ENCODE measurements at places on chromosomes 3 and 15.

DNA sequence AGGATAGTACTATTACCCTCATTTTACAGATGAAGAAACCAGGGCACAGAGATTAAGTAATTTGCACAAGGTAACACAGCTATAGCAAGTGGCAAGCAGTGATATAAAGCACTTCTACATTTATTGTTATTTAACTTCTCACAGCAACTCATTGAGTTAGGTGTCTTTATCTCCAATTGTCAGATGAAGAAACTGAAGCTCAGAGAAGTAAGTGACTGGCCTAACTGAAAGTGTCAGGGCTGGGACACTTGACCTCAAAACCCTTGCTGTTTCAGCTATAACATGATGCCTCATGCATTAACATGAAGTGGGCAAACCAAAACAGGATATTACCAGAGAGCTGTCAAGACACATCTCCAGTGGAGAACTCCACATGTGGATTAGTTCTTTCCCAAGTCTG, 65.8 kb upstream of the LEKR1 start:
- no peak for DNase-seq

DNA sequence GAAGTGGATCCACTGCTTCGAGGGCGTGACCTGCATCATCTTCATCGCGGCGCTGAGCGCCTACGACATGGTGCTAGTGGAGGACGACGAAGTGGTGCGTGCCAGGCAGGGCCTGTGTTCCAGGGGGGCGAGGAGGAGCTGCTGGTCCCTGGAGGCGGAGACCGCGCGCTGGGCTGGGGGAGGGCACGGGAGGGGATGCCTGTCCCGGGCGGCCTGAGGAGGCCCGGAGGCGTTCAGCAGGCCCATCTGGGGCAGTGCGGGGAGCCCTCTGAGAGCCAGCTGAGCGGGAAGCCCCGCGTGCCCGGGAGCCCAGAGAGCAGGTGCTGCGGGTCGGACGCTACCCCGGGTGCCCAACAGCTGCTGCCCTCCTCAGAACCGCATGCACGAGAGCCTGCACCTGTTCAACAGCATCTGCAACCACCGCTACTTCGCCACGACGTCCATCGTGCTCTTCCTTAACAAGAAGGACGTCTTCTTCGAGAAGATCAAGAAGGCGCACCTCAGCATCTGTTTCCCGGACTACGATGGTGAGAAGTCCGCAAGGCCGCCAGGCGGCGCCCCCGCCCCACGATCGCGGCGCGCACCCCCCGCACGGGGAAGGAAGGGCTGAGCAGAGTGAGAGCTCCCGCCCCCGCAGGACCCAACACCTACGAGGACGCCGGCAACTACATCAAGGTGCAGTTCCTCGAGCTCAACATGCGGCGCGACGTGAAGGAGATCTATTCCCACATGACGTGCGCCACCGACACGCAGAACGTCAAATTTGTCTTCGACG, 2.9 kb downstream of the GNAT1 start:
- peak; percentile 84 for DNase-seq

DNA sequence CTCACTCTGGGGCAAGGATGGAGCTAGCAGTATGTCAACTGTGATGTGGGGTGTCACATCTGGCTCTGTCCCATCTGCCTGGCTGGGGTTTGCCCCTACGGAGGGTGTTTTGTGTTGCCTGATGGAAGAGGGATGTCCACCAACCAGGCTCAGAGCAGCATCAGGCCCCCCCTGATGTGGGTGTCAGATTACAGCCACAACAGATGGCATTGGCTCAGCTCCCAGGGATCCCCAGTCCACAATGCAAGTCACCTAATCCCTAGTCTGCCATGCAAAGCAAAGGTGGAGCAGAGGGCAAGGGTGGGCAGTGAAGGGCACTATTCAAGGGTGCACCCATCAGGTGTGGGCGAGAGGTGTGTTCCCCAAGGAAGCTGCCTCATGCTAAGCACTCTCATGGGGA, 48.9 kb upstream of the AMOTL2 start:
- DNase-seq, result no peak

DNA sequence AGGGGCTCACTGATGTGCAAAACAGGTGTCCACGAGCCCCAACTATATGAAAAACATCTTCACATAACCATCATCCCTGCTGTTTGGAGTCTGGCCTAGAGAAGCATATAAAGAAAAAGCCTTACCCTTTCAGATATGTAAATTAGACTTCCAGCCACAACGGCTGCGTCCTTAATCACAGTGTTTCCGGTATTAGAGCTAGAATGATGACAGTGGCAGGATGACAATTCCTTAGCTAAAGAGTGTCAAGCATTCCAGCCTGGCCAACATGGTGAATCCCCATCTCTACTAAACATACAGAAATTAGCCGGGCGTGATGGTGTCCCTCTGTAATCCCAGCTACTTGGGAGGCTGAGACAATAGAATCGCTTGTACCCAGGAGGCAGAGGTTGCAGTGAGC, 19.5 kb upstream of the SAMD7 start:
- no peak for DNase-seq

GRCh38 chr3:54374214-54374852, 252.0 kb downstream of the CACNA2D3 start:
- no peak for DNase-seq

Measured in T follicular helper cell (primary cell).